ENCODE measurements at places on chromosomes 13 and 19. TPM values are rescaled to one million over a fixed set of nuclear protein-coding genes. Genes with fewer than 3 reads are reported as not detected.
A peak's percentile ranks its signal among the peaks of the same experiment; 100 is the strongest.

ELSPBP1 gene
- total RNA-seq = not detected

DNA sequence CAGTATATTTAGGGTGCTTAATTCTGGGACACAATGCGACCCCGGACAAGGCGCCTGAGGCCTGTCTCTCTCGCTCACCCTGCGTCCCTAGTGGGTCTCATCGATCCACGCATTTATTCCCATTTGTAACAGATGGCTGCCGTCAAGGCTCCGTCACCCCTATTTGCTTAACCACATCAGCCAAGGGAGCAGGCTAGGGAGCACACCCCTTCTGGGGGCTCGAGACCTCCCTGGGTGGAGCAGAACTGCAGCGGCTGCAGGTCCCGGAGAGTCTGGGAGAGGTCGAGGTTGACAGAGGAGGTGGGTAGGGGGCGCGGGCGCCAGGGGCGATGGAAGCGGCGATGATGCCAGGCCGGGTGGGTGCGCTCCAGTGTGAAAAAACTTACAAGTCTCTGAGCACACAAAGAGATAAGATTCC lies 507 bp downstream of the ALG5 start:
- peak; percentile 24 for DNase-seq
- peaks cover 30% of the 10 kb centered on the region for H3K36me3 ChIP-seq
- peak overlapping the region; percentile 77 for H3K4me3 ChIP-seq
- peaks cover 22% of the 10 kb centered on the region for H3K4me1 ChIP-seq
- H3K27me3 ChIP-seq = no peaks in the 10 kb centered on the region

CDX2 gene
- 0.14 TPM for total RNA-seq

GRCh38 chr13:97295283-97296182 lies 73.4 kb downstream of the MBNL2 start:
- no peaks in the 10 kb centered on the region for H3K36me3 ChIP-seq
- no peak overlapping the region for H3K27ac ChIP-seq
- no peaks in the 10 kb centered on the region for H3K27me3 ChIP-seq
- no peak for DNase-seq
- peaks cover 28% of the 10 kb centered on the region for H3K4me1 ChIP-seq

DNA sequence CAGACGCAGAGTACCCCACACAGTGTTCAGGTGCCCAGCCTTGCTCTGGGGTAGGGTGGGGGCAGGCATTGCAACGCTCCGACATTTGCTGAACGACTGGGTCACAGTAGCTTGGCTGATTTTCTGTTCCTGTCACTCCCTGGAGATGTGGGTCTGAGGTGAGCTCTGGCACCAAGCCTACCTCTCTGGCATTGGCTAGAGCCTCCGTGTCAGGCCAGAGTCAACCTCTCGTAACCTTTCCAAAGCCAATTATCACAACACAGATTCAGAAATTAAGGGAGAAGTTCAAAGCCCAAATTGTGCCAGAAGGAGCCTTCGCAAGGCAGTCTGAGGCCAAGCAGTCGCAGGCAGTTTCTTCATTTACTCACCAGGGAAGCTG lies 117.2 kb downstream of the IRS2 start:
- no peaks in the 10 kb centered on the region for H3K36me3 ChIP-seq
- no peak for DNase-seq
- no peak overlapping the region for H3K27ac ChIP-seq
- H3K27me3 ChIP-seq = no peaks in the 10 kb centered on the region
- no peaks in the 10 kb centered on the region for H3K4me1 ChIP-seq
- H3K4me3 ChIP-seq = no peak overlapping the region

FCHO1 gene
- 10.2 TPM for total RNA-seq

DNA sequence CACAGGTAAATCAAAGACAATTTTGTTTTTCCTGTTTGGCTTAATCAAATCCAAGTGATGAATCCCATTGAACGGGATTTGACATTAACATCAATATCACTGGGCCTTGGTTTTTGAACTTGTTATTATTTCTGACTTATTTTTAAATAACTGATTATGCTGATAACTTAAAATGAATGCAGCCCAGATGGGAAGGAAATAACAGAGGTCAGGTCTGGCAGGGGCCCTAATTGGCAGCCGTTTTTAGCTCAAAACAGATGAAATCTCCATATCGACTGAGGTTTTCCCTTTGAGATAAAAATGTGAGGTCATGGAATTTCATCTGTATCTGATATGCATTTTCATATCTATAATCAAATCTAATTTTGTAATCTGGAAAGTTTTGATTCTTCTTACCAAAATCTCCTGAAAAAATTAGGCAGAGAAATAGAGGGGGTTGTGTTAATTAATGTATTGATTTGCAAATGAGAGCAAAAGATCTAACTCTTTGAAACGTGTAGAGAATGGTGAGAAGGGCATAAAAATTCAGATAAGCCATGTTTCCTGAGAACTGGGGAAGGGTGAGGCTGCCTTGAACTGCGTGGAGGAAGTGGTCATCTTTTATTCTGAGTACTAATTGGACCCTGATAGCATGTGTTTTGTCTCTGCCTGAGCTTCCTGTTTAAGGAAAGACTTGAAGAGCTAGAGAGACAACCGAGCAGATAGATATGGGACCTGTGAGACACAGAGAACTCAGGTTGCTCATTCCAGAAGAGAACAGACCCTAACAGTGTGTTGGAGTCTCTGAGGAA lies 98.2 kb upstream of the C1QTNF9B start:
- DNase-seq = no peak
- peak overlapping the region; percentile 53 for H3K27ac ChIP-seq
- no peaks in the 10 kb centered on the region for H3K27me3 ChIP-seq

DNA sequence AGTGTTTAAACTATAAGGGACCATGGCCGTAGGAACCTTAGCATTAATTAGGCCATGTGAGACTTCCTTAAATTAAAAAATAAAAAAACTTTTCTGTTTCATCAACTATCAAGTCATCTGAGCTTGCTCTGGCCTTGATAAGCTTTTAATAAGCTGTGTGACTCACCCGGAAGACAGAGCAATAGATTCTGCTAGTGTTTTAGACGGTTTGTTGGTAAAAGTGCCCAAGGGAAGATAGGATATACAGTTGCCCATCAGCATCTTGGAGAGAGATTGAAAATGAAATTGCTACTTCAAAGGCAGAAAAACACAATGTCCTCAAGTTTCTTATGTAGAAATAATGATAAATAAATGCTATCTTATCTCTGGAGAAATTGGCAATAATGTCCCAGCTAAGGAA lies 31.2 kb upstream of the RCBTB2 start:
- no peaks in the 10 kb centered on the region for H3K27me3 ChIP-seq
- peaks cover 24% of the 10 kb centered on the region for H3K4me1 ChIP-seq
- no peak overlapping the region for H3K4me3 ChIP-seq
- no peak overlapping the region for H3K27ac ChIP-seq

- peaks cover 30% of the 10 kb centered on the region for H3K36me3 ChIP-seq
- DNase-seq = no peak
- no peak overlapping the region for H3K4me3 ChIP-seq
- peaks cover 28% of the 10 kb centered on the region for H3K4me1 ChIP-seq
- H3K27me3 ChIP-seq = no peaks in the 10 kb centered on the region
- no peak overlapping the region for H3K27ac ChIP-seq
Observed at GRCh38 chr19:3963458-3964255, 7.2 kb downstream of the DAPK3 start.

DNA sequence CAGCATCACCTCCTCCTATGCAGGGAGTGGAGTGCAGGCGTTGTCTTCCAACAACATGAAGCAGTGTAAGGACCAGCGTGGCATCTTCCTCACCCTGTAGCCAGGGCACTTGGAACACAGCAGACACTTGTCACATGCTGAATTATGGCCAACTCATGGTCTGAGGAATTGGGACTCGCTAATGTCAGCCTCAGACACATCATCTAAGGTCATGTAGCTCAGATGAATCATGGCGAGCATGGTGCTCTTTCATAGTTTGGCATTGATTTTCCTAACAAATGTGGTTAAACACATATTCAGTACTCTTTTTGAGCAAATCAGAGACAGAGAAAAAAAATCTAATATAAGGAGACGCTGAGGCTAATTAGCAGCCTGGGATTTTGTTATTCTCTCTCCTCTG lies 99.6 kb upstream of the SGCG start:
- H3K27me3 ChIP-seq = no peaks in the 10 kb centered on the region
- no peak overlapping the region for H3K27ac ChIP-seq
- H3K4me1 ChIP-seq = no peaks in the 10 kb centered on the region

GRCh38 chr13:79062291-79062690 lies 343.8 kb downstream of the RBM26 start:
- no peaks in the 10 kb centered on the region for H3K36me3 ChIP-seq
- H3K4me3 ChIP-seq = no peak overlapping the region
- DNase-seq = no peak
- no peaks in the 10 kb centered on the region for H3K27me3 ChIP-seq
- no peaks in the 10 kb centered on the region for H3K4me1 ChIP-seq

MYO1F gene
- total RNA-seq = 141 TPM

CLEC4G gene
- total RNA-seq = not detected

CARD8 gene
- 35.1 TPM for total RNA-seq

DNA sequence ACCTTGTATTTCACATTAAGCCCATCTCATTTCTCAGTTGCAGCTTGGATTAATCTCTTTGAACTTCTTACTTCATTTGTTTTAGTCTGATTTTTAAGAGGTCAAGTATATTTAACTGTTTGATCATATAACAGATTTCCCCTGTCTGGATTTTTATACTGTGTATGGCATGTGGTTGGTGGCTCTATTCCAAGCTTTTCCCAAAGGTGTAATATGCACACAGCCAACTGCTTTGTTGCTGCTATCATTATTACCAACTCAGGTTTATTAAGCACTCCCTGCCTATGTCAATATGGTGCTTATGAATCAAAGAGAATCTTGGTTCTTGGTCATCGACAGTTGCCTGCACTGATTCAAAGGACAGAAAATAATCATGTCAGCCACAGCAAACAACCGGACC lies 92.6 kb downstream of the RAP2A start:
- no peak for DNase-seq
- no peaks in the 10 kb centered on the region for H3K4me1 ChIP-seq
- no peaks in the 10 kb centered on the region for H3K36me3 ChIP-seq
- H3K4me3 ChIP-seq = no peak overlapping the region

DNA sequence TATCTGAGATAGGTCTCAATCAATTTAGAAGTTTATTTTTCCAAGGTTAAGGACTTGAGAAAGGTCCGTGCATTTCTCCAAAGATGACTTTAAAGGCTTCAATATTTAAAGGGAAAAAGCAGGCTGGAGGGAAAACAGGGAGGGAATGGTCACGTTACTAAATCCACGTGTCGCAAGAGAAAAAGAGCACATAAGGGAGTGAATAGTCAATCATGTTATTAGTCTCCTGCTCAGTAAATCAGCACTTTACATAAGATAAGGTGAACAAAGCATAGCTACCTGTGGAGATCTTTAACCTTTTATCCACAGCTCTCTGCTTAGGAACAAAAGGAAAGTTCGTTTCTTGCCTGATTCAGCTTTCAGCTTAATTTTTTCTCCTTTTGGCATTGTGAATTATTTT lies 31.3 kb upstream of the LSM14A start:
- H3K36me3 ChIP-seq = no peaks in the 10 kb centered on the region
- no peaks in the 10 kb centered on the region for H3K27me3 ChIP-seq

GRCh38 chr13:69720278-69720983 lies 387.2 kb upstream of the ATXN8OS start:
- H3K27me3 ChIP-seq = no peaks in the 10 kb centered on the region
- no peak for DNase-seq

DNA sequence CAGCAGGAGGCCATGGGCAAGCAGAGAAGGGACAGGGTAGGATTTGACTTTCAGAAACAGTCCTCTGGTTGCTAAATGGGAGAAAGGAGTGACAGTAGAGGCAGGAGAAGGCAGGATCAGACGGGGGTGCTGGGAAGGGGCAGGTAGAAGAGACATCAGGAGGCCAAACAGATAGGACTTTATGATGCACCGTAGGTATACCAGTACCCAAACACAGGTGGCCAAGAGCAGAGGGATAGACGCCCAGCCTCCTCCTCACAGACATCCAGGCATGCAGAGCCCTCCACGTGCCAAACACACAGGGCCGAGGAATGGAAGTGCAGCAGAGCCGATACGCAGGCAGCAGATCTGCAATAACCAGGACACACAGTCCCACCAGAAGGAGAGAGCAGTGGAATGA lies 1.3 kb upstream of the AXL start:
- no peak for DNase-seq
- peak overlapping the region; percentile 88 for H3K27ac ChIP-seq
- H3K4me1 ChIP-seq = peaks cover 5% of the 10 kb centered on the region
- peaks cover 9% of the 10 kb centered on the region for H3K27me3 ChIP-seq

GRCh38 chr19:4368128-4368820 lies 24.9 kb downstream of the MPND start:
- peak; percentile 70 for DNase-seq
- no peak overlapping the region for H3K4me3 ChIP-seq

- DNase-seq = no peak
- H3K4me3 ChIP-seq = no peak overlapping the region
- H3K27ac ChIP-seq = no peak overlapping the region
- no peaks in the 10 kb centered on the region for H3K27me3 ChIP-seq
- H3K4me1 ChIP-seq = no peaks in the 10 kb centered on the region
Observed at GRCh38 chr13:35388441-35389355, 87.8 kb downstream of the MAB21L1 start.

- no peak overlapping the region for H3K27ac ChIP-seq
- H3K36me3 ChIP-seq = no peaks in the 10 kb centered on the region
- H3K27me3 ChIP-seq = no peaks in the 10 kb centered on the region
- no peak overlapping the region for H3K4me3 ChIP-seq
- no peak for DNase-seq
Observed at GRCh38 chr13:59423708-59424340, 739.9 kb downstream of the DIAPH3 start.

ZNF345 gene
- 4.8 TPM for total RNA-seq

- peaks cover 6% of the 10 kb centered on the region for H3K4me1 ChIP-seq
- DNase-seq = no peak
- no peak overlapping the region for H3K4me3 ChIP-seq
- no peak overlapping the region for H3K27ac ChIP-seq
Observed at GRCh38 chr13:71621174-71622124, 245.6 kb downstream of the DACH1 start.

DNA sequence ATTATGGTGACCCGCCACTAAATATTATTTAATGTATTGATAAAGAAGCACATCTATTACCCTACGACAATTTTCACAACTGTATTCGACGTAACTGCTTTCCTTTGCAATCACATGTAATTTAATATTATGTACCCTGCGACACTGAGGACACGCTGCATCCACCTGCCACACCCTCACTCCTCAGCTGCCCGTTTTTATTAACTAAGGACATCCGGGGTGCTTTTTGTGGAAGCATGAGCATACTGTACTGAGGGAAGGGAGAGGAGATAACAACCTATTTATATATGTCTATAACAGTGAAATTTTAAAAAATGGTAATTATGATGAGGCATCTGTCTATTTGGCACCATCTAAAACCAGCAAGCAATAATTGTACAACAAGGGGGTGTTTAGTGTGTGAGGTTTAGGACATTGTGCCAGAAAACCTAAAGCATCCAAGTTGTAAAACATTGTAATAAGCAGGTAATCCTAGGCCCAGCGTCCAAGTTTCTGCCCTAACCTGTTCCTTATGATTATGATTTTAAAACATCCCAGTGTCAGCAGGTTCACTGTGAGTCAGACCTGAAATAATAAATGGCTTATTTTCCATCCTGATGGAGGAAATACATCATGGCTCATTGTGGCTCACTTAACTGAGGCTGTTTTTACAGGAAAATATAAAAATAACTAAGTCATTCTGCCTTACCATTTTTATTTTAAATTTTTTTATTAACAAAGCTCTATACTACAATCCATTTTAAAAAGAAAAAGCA lies 56.3 kb downstream of the FOXO1 start:
- no peaks in the 10 kb centered on the region for H3K36me3 ChIP-seq
- H3K4me1 ChIP-seq = peaks cover 15% of the 10 kb centered on the region
- no peaks in the 10 kb centered on the region for H3K27me3 ChIP-seq
- H3K4me3 ChIP-seq = no peak overlapping the region
- no peak for DNase-seq

- H3K27me3 ChIP-seq = no peaks in the 10 kb centered on the region
- no peak for DNase-seq
- H3K4me1 ChIP-seq = no peaks in the 10 kb centered on the region
Observed at GRCh38 chr13:97797553-97797952, 155.9 kb upstream of the IPO5 start.

RCBTB1 gene
- 21.9 TPM for total RNA-seq

SPIB gene
- total RNA-seq = not detected

Data from upper lobe of left lung (tissue), 6 donors.